ENCODE measurements at places on chromosomes 5 and 9. TPM values are rescaled to one million over a fixed set of nuclear protein-coding genes. Genes with fewer than 3 reads are reported as not detected.
A peak's percentile ranks its signal among the peaks of the same experiment; 100 is the strongest.

The ARL14EPL gene
- total RNA-seq = not detected

- no peaks in the 10 kb centered on the region for H3K36me3 ChIP-seq
- DNase-seq = no peak
- H3K4me3 ChIP-seq = no peak overlapping the region
Observed at GRCh38 chr9:17216646-17217045, 81.8 kb downstream of the CNTLN start.

- H3K4me1 ChIP-seq = no peaks in the 10 kb centered on the region
- H3K27ac ChIP-seq = no peak overlapping the region
- H3K27me3 ChIP-seq = no peaks in the 10 kb centered on the region
- no peak overlapping the region for H3K4me3 ChIP-seq
- H3K36me3 ChIP-seq = no peaks in the 10 kb centered on the region
Observed at GRCh38 chr9:126636983-126637798, 23.5 kb downstream of the LMX1B start.

DNA sequence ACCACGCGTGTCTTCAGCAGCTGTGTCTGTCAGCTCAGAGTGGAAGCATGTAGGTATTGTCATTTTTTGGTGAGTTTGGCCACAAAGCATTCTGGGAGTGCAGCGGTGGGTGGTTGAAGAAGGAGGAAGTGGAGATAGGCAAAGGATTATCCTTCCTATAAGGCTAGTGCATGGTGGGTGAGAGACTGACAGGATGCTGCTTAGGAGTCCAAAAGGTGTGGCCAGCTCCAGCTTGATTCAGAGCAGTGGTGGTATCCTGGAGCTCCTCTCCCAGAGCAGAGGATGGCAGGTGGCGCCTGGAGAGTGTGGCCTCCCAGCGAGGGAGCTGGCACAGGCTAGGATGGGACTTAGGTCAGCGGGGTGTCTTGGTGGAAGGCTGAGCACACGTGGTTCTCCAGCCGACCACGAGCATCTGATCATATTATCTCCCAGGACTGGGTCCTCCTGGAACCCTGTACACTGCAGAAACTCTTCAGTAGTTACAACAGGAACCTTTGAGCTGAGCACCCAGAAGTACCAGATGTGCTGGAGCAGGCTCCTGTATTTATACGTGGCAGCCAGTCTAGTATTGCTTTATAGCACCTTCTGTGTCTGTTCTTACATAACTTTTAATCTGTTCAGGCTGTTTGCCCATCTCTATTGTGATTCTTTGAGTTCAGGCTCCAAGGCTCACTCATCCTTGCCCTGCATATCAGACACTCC is 29.6 kb downstream of the MAML1 start:
- H3K27me3 ChIP-seq = no peaks in the 10 kb centered on the region
- H3K36me3 ChIP-seq = peaks cover 19% of the 10 kb centered on the region
- peaks cover 73% of the 10 kb centered on the region for H3K4me1 ChIP-seq
- no peak overlapping the region for H3K4me3 ChIP-seq
- H3K27ac ChIP-seq = peak overlapping the region; percentile 53

- no peaks in the 10 kb centered on the region for H3K4me1 ChIP-seq
- H3K27me3 ChIP-seq = no peaks in the 10 kb centered on the region
- no peak overlapping the region for H3K27ac ChIP-seq
- no peak for DNase-seq
- H3K4me3 ChIP-seq = no peak overlapping the region
Observed at GRCh38 chr5:120942596-120943350, 478.7 kb downstream of the PRR16 start.

- no peak overlapping the region for H3K27ac ChIP-seq
- no peaks in the 10 kb centered on the region for H3K27me3 ChIP-seq
- no peak overlapping the region for H3K4me3 ChIP-seq
- H3K36me3 ChIP-seq = no peaks in the 10 kb centered on the region
- DNase-seq = no peak
Observed at GRCh38 chr9:137435381-137435891, 5.7 kb downstream of the ENTPD8 start.

DNA sequence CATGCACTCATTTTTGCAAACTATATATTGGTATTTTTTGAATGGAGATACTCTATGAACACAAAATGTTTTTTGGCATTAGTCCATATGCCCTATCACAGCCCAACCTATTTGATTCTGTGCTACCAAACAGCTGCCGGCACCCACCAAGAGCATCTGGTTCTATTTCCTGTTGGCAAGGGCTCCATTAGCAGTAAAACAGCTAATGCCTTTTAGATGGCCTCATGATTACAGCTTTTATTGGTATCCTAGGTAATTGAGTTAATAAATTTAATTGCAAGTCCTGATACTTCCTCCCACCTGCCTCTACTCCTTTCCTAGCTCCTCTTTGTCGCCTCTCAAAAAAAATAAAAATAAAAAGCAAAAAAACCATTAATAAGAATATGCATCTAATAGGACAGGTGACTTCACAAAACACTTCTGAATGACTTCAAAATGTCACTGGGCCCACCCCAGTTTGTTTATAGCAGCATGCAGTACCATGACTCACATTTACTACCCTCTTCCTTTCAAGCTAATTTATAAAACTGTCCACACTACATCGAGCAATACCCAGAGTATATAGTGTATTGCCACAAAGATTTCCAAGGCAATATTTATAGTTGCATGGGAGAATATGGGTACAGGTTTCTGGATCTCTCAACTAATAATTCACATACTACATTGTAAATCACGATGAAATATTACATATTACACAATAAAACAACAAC is 620.4 kb downstream of the SLCO4C1 start:
- H3K4me3 ChIP-seq = no peak overlapping the region
- DNase-seq = no peak
- H3K27me3 ChIP-seq = no peaks in the 10 kb centered on the region
- H3K27ac ChIP-seq = no peak overlapping the region

GRCh38 chr5:13830536-13830935 is 114.0 kb downstream of the DNAH5 start:
- no peaks in the 10 kb centered on the region for H3K27me3 ChIP-seq
- no peaks in the 10 kb centered on the region for H3K36me3 ChIP-seq
- no peaks in the 10 kb centered on the region for H3K4me1 ChIP-seq

DNA sequence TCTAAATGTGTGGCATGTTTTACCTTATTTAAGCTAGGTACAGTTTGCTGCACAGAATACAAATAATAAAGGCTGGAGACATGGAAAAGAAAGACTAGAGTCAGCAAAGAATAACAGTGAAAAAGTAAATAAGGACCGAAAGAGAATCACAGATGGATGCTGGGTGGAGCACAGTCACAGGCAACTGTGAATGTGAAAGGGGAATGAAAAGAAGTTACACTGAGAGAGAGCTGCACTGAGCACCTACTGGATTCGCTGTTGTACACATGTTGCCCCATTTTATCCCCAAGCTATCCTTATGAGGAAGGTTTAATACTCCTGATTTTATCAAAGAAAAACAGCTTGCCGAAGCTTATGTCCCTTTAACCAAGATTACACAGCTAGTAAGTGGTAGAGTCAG is 165.4 kb upstream of the RGMB start:
- no peaks in the 10 kb centered on the region for H3K27me3 ChIP-seq
- H3K4me1 ChIP-seq = no peaks in the 10 kb centered on the region
- H3K4me3 ChIP-seq = no peak overlapping the region

Measured in vagina (tissue), 2 donors.